ENCODE measurements at places on chromosomes 16 and 17. TPM values are rescaled to one million over a fixed set of nuclear protein-coding genes. Genes with fewer than 3 reads are reported as not detected.

Gene KRT36
- not detected for total RNA-seq

Gene CCL1
- not detected for total RNA-seq

Gene PRAC2
- not detected for total RNA-seq

- no peaks in the 10 kb centered on the region for H3K27me3 ChIP-seq
- peaks cover 14% of the 10 kb centered on the region for H3K4me1 ChIP-seq
- H3K27ac ChIP-seq = no peak within 1 kb of the TSS
- peak within 1 kb of the TSS; percentile 69 for H3K4me3 ChIP-seq
Measured at GRCh38 chr17:4806777-4807604, at the start of gene PLD2. Gene PLD2 (plus strand): TSS chr17:4807152. CDS start chr17:4807773, 621 bp downstream.

GRCh38 chr17:9549215-9549614, 26.4 kb downstream of the STX8 start:
- DNase-seq = no peak
- H3K4me3 ChIP-seq = no peak overlapping the region
- no peaks in the 10 kb centered on the region for H3K4me1 ChIP-seq
- peaks cover 14% of the 10 kb centered on the region for H3K36me3 ChIP-seq
- H3K27ac ChIP-seq = no peak overlapping the region

- peaks cover 82% of the 10 kb centered on the region for H3K27me3 ChIP-seq
- H3K4me3 ChIP-seq = no peak overlapping the region
- DNase-seq = no peak
- no peaks in the 10 kb centered on the region for H3K4me1 ChIP-seq
Measured at GRCh38 chr17:48746916-48747444, 18.4 kb upstream of the HOXB13 start.

DNA sequence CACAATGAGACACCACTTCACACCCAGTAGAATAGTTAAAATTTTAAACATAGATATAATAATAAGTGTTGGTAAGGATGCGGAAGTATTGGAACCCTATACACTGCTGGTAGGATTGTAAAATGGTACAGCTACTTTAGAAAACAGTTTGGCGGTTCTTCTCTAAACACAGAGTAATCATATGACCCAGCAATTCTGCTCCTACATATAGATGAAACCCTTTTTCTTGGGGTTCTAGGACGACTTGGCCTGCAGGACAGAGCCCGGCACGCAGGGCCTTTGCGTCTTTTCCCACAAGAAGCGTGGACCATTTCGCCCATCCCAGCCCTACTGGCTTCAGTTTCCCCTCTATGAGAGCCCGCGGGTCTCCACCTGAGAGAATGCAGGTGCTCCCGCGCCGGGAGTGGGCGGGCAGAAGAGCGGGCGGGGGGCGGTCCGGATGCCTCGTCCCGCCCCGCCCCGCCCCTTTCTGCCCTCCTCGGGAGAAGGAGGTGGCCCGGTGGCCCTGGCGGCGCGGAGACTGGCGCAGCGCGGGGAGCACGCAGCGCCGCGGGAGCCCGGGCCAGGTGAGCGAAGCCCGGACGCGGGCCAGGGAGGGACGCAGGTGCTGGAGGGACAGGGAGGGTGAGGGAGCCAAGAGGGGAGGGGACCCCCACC, at the start of gene SDR42E2:
Gene SDR42E2 (plus strand): TSS at position 508 of the 657 bp plus-strand sequence. CDS start 3,077 bp downstream, outside the sequence.
- H3K36me3 ChIP-seq = no peaks in the 10 kb centered on the region
- peaks cover 13% of the 10 kb centered on the region for H3K27me3 ChIP-seq
- peak; percentile 42 for DNase-seq
- peaks cover 2% of the 10 kb centered on the region for H3K4me1 ChIP-seq

GRCh38 chr17:35541434-35541833, 4.0 kb upstream of the SLFN12L start:
- peak overlapping the region; percentile 87 for H3K4me3 ChIP-seq
- H3K36me3 ChIP-seq = peaks cover 8% of the 10 kb centered on the region
- no peaks in the 10 kb centered on the region for H3K27me3 ChIP-seq
- H3K27ac ChIP-seq = peak overlapping the region; percentile 97

DNA sequence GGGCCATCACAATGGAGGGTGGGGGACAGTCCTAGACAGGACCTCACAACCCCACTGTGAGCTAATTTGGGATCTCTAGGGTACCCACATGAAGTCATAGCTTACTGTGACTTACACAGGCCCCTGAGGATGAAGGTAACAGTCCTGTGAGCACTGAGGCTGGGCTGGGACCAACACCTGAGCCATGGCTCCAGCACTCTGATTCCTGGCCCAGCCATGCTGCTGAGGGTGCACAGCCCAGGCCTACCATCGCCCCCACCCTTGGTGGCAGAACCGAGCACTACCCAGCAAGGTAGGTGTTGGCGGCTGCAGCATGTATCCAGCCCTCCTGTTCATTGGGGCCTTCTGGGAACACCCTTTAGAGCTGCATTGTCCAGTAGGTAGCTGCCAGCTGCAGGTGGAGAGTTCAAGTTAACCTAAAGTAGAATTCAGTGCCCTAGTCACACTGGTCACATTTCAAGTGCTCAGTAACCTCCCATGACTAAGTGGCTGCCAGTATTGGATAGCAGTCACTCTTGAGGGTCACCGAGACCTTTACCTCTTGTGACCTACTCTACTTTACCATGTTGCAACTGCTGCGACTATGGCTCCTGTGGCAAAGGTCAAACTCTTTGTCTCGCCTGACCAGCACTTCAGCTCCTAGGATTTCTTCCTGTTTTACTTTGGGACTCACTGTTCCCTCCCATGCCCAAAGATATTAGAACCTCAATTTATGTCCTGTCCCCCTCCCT, 11.6 kb downstream of the AKAP1 start:
- H3K36me3 ChIP-seq = peaks cover 4% of the 10 kb centered on the region
- DNase-seq = no peak
- no peak overlapping the region for H3K4me3 ChIP-seq
- no peak overlapping the region for H3K27ac ChIP-seq

- H3K4me1 ChIP-seq = peaks cover 34% of the 10 kb centered on the region
- peak overlapping the region; percentile 94 for H3K27ac ChIP-seq
- peak; percentile 68 for DNase-seq
- H3K36me3 ChIP-seq = peaks cover 16% of the 10 kb centered on the region
- H3K4me3 ChIP-seq = peak overlapping the region; percentile 94
Measured at GRCh38 chr17:4900231-4901107, 1.1 kb downstream of the C17orf107 start.

Data from activated CD8-positive, alpha-beta T cell treated with anti-CD3 and anti-CD28 coated beads for 36 hours (primary cell).